ENCODE measurements at places on chromosomes 2 and 18. TPM values are rescaled to one million over a fixed set of nuclear protein-coding genes. Genes with fewer than 3 reads are reported as not detected.

Gene SIGLEC15
- total RNA-seq = 0.09 TPM

Gene CPLX4
- total RNA-seq = not detected

Gene CDCA7
- 50.3 TPM for total RNA-seq

Gene TCF4
- total RNA-seq = 1.3 TPM

Gene TUBB8B
- total RNA-seq = not detected

Gene TYMS
- total RNA-seq = 166 TPM

Gene DUSP19
- 0.55 TPM for total RNA-seq

Gene ACOXL
- total RNA-seq = not detected

Gene ALS2
- total RNA-seq = 10.6 TPM

Gene SLC9A2
- 3.4 TPM for total RNA-seq

Gene C1QL2
- total RNA-seq = 0.06 TPM

Gene SLC23A3
- total RNA-seq = 0.72 TPM

Gene KCNE4
- 0.83 TPM for total RNA-seq

Gene GPR35
- total RNA-seq = 0.97 TPM

Gene METTL4
- total RNA-seq = 5.7 TPM

All from A549 treated with CORT108297 at 1 μM for 4 hours (cell line).